ENCODE measurements at places on chromosomes 3 and 15. TPM values are rescaled to one million over a fixed set of nuclear protein-coding genes. Genes with fewer than 3 reads are reported as not detected.

GRCh38 chr3:102826636-102827035, 391.8 kb downstream of the ZPLD1 start:
- DNase-seq: no peak

DNA sequence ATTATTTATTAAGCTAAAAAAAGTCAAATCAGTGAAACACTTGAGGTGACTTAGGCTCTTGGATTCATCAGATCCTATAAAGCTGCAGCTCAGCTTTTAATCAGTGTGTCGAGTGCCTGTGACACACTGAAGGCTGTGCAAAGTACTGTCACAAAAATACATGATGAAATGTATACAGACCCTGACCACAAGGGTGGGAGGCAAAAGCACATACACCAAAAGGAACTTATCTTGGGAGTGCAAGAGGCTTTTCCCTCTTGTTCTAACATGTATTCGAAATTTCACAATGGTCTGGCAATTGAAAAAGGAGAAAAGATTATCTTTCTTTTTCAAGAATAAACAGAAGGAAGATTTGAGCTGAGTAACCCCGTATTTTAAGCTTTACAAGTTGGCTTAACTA, 35.9 kb downstream of the VGLL4 start:
- no peak for DNase-seq

DNA sequence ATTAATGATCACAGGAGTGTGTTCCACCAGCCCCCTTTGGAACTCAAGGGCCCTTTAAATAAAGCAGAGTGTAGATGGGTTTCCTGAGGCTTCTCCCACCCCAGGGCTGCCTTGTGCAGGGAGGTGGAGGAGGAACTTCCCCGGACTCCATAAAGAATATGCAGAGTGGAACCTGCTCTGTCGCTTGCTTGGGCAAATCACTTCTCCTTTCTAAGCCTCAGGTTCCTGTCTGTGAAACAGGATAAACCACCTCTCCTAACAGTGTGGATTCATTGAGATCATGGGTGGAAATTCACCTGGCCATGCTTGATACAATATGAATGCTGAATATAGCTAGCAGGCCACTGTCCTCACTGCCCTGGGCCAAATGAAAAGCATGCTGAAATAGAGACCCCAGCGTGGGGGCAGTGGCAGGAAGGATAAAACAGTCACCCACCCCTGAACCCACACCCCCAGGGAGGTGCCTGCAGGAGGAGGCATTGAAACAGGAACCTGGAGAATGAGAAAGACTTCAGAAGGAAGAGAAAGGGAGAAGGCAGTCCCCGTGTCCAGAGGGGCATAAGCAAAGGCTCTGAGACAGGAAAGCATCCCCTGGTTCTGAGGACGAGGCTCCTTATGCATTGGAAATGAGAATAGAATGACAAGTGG, 41.1 kb upstream of the CHRNB4 start:
- DNase-seq: no peak

LRRC58 gene
- polyA plus RNA-seq: 17.7 TPM

- DNase-seq: no peak
Measured at GRCh38 chr3:86790884-86791549, 199.9 kb downstream of the VGLL3 start.

GRCh38 chr15:60966316-60966715, 262.8 kb downstream of the RORA start:
- DNase-seq: no peak

FHIT gene
- polyA plus RNA-seq: 12.7 TPM

- no peak for DNase-seq
Measured at GRCh38 chr3:192481638-192482037, 245.7 kb downstream of the FGF12 start.

All from GM12878 (cell line).